ENCODE measurements at places on chromosomes 6 and 20.
A peak's percentile ranks its signal among the peaks of the same experiment; 100 is the strongest.

GRCh38 chr6:44535446-44535845 is 147.9 kb downstream of the CDC5L start:
- no peak for DNase-seq

DNA sequence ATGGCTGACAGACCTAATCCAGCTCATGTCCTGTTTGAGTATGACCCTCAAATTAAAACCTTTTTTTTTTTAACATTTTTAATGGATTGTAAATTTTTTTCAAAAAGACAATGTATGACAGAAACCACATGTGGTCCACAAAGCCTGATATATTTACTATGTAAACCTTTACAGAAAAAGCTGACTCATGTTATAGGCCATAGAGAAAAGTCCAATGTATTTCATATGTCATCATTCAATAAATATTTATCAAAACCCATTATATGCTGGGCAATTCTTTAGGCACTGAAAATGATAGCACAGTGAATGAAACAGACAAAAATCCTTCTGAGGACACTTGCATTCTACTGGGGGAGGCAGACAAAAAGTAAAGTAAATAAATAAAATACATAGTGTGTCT is 826.2 kb upstream of the FLRT3 start:
- DNase-seq = no peak

- no peak for DNase-seq
Measured at GRCh38 chr6:71676298-71676697, 210.1 kb upstream of the RIMS1 start.

DNA sequence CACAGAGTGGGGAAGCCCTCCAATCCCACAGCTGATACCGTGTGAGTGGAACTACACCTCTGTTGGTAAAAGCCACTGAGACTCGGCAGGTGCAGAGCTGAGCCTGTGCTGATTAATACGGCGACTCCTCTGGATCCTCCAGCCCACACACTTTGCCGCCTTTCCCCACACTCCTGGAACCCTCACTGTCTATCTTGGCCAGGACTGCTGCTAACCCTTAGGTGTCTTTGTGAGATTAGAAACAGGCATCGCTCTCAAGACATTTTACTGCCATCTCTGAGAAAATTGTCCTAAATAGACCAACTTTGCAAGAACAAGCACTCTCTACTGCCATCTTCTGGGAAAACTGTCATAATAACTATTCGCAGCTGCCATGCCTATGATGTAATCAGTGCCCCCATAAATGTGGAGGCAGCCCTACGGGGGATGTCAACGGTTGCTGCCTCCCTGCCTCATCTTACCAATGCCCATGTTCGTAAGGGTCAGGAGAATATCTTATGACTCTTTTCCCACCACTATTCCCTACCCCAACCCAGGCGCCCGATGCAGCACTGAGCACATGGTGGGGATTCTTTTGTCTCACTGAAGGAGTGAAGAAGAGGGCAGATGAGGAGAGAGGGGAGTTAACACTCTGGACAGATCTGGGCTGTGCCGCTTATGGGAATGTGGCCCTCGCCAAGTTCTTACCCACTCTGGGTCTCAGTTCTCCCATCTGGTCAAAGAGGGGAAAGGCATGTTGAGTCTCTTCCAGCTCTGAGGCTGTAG is 26.1 kb upstream of the KCNB1 start:
- DNase-seq = no peak

- DNase-seq = no peak
Measured at GRCh38 chr6:168071620-168072019, 7.4 kb downstream of the FRMD1 start.

DNA sequence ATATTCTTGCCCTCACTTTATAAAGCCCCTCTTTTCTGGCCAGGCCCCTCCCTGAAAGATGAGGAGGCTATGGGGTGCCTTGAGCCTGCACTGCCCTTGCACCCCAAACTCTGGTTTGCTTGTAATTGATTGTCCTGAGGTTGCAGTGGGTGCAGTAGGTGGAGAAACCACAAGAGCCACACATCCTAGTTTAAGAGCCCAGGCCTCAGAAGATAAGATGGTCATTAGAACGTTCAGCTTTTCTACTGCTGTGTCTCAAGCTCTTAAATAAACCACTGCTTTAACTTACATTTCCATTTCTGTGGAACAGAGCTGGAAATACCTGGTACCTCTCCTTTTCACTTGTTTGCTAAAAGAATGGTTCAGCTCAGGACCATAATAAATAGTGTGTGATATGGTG is 9.0 kb downstream of the MRAP2 start:
- no peak for DNase-seq

GRCh38 chr20:47801079-47801478 is 15.8 kb upstream of the SULF2 start:
- no peak for DNase-seq

DNA sequence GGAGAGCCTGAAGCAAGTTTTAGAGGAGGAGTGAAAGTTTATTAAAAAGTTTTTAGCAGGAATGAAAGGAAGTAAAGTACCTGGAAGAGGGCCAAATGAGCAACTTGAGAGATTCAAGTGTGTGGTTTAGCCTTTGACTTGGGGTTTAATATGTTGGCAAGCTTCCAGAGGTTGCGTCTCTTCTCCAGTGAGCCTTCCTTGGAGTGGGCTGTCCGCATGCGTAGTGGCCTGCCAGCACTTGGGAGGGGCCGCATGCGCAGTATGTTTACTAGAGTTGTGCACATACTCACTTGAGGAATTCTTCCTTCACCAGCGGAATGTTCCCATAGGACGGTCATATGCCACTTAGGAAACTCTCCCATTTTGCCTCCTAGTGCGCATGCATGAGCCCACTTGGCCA is 235.2 kb downstream of the ALDH8A1 start:
- peak; percentile 49 for DNase-seq

GRCh38 chr6:150266963-150267685 is 101.7 kb upstream of the IYD start:
- DNase-seq = no peak

GRCh38 chr6:7073821-7074525 is 33.8 kb upstream of the RREB1 start:
- peak; percentile 86 for DNase-seq

DNA sequence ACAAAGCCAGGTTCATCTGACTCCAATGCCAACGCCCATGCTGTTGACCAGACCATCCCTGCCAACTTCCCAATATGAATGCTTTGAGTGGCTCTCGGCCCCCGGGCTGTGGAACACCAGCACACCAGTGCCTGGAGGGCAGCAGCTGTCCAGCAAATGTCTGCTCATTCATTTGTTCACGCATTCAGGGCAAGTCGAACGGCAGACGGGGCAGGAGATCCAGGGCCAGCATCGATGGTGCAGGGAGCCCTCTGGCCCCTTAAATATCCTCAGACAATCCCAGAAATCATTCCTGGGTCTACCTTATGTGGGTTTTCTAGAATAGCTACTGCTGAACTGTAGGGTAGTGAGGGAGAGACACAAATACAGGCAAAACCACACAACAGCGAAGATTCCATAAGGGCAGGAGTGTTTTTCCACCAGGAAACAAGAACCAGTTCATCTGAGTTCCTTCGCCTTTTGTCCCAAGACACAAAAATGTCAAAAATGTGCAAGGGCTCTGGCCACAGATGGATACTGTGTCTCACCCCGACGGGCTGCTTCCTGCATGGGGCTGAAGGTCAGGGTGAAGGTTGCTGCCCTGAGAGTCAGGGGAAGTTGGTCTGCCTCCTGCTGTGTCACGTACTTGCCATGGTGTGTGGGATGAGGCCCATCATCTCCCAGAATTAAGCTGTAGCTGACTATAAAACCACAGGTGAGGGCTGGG is 15.5 kb downstream of the RIPOR3 start:
- no peak for DNase-seq

DNA sequence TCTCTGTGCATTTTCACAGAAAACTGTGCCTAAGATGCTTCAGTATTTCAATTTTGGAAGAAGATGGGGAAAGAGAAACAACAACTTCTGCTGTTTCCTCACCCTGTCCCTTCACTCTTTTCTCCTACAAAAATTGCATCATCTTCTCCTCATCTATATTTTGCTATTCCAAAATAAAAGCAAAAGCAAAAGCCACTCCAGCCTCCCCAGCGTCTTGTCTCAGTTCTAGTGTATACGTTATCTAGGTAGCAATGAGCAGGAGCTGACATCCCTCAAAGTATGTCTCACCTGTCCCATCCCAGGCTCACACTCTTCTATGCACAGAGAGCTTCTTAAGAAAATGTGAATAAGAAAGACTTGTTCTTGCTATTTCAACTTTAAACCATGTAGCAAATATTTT is 163.8 kb upstream of the TAB2 start:
- DNase-seq = no peak

- DNase-seq = no peak
Measured at GRCh38 chr6:20892365-20892764, 358.1 kb downstream of the CDKAL1 start.

GRCh38 chr6:15874326-15874725 is 211.5 kb upstream of the DTNBP1 start:
- DNase-seq = no peak
